ENCODE measurements at places on chromosomes 1 and 21. TPM values are rescaled to one million over a fixed set of nuclear protein-coding genes. Genes with fewer than 3 reads are reported as not detected.
A peak's percentile ranks its signal among the peaks of the same experiment; 100 is the strongest.

- H3K4me3 ChIP-seq, result no peak overlapping the region
- no peaks in the 10 kb centered on the region for H3K27me3 ChIP-seq
- H3K4me1 ChIP-seq, result no peaks in the 10 kb centered on the region
- H3K27ac ChIP-seq, result no peak overlapping the region
- H3K36me3 ChIP-seq, result no peaks in the 10 kb centered on the region
These were observed 32.1 kb downstream of the LRP8 start for GRCh38 chr1:53295726-53296116.

GRCh38 chr1:28064064-28064463 is 24.3 kb downstream of the EYA3 start:
- H3K4me1 ChIP-seq, result no peaks in the 10 kb centered on the region
- DNase-seq, result no peak
- no peak overlapping the region for H3K27ac ChIP-seq
- H3K4me3 ChIP-seq, result no peak overlapping the region
- H3K36me3 ChIP-seq, result no peaks in the 10 kb centered on the region
- no peaks in the 10 kb centered on the region for H3K27me3 ChIP-seq

GRCh38 chr1:83834621-83835264 is 164.2 kb downstream of the TTLL7 start:
- DNase-seq, result no peak
- H3K27ac ChIP-seq, result no peak overlapping the region
- H3K4me1 ChIP-seq, result no peaks in the 10 kb centered on the region
- H3K36me3 ChIP-seq, result no peaks in the 10 kb centered on the region
- no peaks in the 10 kb centered on the region for H3K27me3 ChIP-seq
- no peak overlapping the region for H3K4me3 ChIP-seq

GRCh38 chr1:170700842-170701615 is 37.1 kb downstream of the PRRX1 start:
- no peaks in the 10 kb centered on the region for H3K27me3 ChIP-seq
- DNase-seq, result no peak
- H3K4me3 ChIP-seq, result no peak overlapping the region
- H3K4me1 ChIP-seq, result no peaks in the 10 kb centered on the region
- no peak overlapping the region for H3K27ac ChIP-seq

- H3K4me1 ChIP-seq, result no peaks in the 10 kb centered on the region
- no peak overlapping the region for H3K4me3 ChIP-seq
- H3K36me3 ChIP-seq, result no peaks in the 10 kb centered on the region
- H3K27me3 ChIP-seq, result no peaks in the 10 kb centered on the region
These were observed 37.5 kb upstream of the SLAMF9 start for GRCh38 chr1:159991513-159991912.

DNA sequence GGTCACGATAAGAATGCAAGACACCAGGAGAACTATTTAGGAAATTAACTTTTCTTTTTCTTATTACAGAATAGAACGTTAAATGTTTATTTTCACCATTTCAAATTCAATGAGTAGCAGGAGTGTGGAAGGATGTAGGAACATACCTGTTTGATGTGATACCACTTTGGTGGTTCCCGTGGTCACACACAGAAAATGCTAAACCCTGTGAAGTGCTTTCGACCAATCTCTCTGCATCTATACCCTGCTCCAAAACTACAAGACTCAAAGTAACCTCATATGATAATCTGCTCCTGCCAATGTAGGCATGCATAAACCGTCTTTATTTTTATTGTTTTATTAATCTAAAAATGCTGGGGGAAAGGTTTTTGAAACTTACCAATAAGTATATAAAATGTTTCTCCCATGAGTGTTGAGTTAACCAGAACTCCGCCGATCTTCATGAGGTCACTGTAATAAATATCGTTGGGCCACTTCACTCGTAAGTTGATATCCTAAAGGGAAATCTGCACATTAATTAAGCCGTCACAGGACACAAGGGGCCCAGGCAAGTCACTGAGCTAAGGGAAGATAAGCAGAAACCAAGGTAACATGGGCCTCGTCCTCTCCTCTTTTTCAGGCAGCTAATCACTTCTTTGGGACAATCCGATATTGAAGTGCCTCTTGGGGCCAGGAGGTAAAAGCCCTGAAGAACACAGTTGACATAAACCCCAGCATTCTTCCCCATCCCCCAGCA is 60.6 kb downstream of the SIM2 start:
- H3K4me3 ChIP-seq, result no peak overlapping the region
- DNase-seq, result peak; percentile 78
- H3K4me1 ChIP-seq, result no peaks in the 10 kb centered on the region

GRCh38 chr1:51790385-51790784 is 88.1 kb downstream of the NRDC start:
- H3K4me3 ChIP-seq, result no peak overlapping the region
- no peak for DNase-seq
- H3K36me3 ChIP-seq, result peaks cover 85% of the 10 kb centered on the region
- H3K27me3 ChIP-seq, result no peaks in the 10 kb centered on the region
- H3K4me1 ChIP-seq, result peaks cover 3% of the 10 kb centered on the region
- H3K27ac ChIP-seq, result no peak overlapping the region

- no peaks in the 10 kb centered on the region for H3K4me1 ChIP-seq
- H3K27ac ChIP-seq, result no peak overlapping the region
- no peak for DNase-seq
- H3K4me3 ChIP-seq, result no peak overlapping the region
- H3K36me3 ChIP-seq, result peaks cover 38% of the 10 kb centered on the region
These were observed 13.4 kb upstream of the ASCL5 start for GRCh38 chr1:201140235-201140940.

OR2C3 gene
- not detected for polyA plus RNA-seq

KCTD3 gene
- 20.3 TPM for polyA plus RNA-seq

ZNF648 gene
- polyA plus RNA-seq, result not detected

VHLL gene
- not detected for polyA plus RNA-seq

DNA sequence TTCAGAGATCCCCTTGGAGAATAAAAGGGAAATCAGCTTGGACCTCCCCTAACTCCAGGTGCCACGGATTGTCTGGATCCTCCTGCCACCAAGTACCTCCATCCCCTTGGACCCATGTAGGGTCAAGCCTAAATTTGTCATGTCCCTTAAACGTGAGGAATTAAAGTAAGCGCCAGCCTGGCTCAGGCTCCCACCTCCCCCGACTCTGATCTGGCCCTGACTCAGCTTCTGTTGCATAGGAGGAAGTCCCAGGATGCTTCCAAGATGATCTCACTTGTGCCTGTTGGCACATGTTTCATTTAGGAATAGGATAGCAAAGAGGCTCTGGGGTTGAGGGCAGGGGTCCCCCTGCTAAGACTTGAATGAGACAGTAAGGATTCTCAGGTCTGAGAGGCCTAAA is 231.9 kb upstream of the JUN start:
- no peaks in the 10 kb centered on the region for H3K27me3 ChIP-seq
- no peaks in the 10 kb centered on the region for H3K36me3 ChIP-seq
- DNase-seq, result no peak

DNA sequence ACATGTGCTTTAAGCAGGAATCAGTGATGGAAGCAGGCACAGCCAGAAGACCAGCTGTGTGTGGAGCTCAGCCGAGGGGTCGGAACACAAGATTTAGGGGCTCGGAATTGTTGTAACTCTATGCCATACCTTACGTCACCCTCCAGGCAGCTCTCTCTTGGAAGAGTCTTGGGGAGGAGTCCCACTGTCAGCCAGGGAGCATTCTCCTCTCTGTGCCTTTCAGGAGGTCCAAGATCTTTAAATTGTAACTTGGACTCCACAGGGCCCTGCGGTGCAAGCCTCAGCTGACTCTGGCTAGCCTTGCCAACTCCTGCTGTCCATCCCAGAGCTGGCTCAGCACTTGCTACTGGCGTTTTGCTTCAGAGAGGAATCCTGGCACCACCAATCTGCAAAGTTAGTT is 26.4 kb upstream of the ROR1 start:
- H3K4me3 ChIP-seq, result no peak overlapping the region
- no peak overlapping the region for H3K27ac ChIP-seq
- DNase-seq, result peak; percentile 69
- H3K36me3 ChIP-seq, result no peaks in the 10 kb centered on the region
- H3K4me1 ChIP-seq, result no peaks in the 10 kb centered on the region
- no peaks in the 10 kb centered on the region for H3K27me3 ChIP-seq

DNA sequence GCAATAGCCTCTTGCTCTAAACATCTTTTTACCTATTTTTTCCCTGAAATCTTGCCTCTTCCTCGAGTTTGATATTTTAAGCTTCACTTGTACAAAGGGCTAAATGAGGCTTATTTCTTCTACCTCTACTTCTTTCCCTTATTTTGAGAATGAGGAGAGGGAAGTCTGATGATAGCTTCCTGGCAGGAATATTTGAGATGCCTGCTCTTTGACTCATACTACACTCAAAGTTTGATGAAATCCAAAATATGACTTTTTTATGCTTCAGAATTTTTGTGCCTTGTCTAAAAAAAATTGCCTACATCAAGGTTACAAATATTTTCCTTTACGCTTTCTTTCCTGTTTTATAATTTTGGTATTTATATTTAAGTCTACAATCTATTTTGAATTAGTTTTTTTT is 624.4 kb upstream of the PLXNA2 start:
- H3K36me3 ChIP-seq, result no peaks in the 10 kb centered on the region
- no peaks in the 10 kb centered on the region for H3K4me1 ChIP-seq
- H3K4me3 ChIP-seq, result no peak overlapping the region
- no peak for DNase-seq

- no peak overlapping the region for H3K4me3 ChIP-seq
- H3K27ac ChIP-seq, result no peak overlapping the region
- no peaks in the 10 kb centered on the region for H3K36me3 ChIP-seq
- no peak for DNase-seq
These were observed 9.6 kb downstream of the COL18A1 start for GRCh38 chr21:45414396-45415187.

MXRA8 gene
- polyA plus RNA-seq, result 64.7 TPM

All from kidney (tissue), 22 donors.